Activated T-helper 1 cell treated with anti-CD3 and anti-CD28 coated beads, Interleukin-12 subunit alpha, Interleukin-12 subunit beta, Interleukin-2, Interleukin-4 antibody, amounts not matched to agents 30 ng/mL and 10 ng/mL and 1 ng/mL, durations not matched to agents 14 hours and 24 hours and 36 hours (primary cell): ENCODE measurements at places on chromosomes 7 and 10.

DNA sequence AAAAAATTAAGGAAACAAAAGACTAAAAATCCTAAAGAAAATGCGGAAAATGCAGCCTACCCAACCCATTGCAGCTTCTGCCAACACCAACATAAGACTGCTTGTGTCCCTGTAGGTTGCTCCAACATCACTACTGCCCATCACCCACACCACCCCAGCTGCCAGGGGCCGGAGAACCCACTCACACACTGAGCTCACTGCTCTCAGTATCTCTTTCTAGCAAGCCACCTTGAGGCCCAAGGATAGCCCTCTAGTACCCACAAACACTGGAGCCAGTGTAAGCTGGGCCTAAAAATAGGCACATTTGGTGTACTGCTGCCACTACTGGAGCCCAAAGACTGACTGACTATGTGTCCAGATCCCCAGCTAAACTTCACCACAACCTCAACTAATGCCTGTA is 67.3 kb downstream of the MEST start:
- DNase-seq: no peak
- H3K4me3 ChIP-seq: no peak overlapping the region
- no peaks in the 10 kb centered on the region for H3K27me3 ChIP-seq

- peaks cover 34% of the 10 kb centered on the region for H3K36me3 ChIP-seq
- no peak for DNase-seq
- no peak overlapping the region for H3K4me3 ChIP-seq
Measured at GRCh38 chr7:141649137-141649864, 52.7 kb downstream of the DENND11 start.

DNA sequence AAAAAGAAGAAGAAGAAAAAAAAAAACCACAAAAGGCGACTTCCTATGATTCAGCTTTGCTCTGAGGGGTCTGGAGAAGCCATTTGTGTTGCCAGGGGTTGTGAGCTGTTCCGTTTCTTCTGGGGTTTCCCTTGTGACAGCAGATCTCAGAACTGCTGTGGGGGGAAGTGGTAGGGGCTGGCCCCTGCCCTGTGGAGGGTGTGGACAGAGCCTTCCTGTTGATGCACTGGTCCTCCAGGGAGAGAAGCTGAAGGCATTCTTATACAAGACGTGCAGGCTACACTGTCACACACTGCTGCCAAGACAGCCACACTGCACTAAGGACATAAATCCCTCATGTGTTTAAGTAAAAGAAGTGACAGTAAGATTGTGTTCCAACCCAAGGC is 17.3 kb upstream of the CSGALNACT2 start:
- peak; percentile 82 for DNase-seq
- no peaks in the 10 kb centered on the region for H3K27me3 ChIP-seq
- H3K4me3 ChIP-seq: peak overlapping the region; percentile 54
- peak overlapping the region; percentile 90 for H3K27ac ChIP-seq

DNA sequence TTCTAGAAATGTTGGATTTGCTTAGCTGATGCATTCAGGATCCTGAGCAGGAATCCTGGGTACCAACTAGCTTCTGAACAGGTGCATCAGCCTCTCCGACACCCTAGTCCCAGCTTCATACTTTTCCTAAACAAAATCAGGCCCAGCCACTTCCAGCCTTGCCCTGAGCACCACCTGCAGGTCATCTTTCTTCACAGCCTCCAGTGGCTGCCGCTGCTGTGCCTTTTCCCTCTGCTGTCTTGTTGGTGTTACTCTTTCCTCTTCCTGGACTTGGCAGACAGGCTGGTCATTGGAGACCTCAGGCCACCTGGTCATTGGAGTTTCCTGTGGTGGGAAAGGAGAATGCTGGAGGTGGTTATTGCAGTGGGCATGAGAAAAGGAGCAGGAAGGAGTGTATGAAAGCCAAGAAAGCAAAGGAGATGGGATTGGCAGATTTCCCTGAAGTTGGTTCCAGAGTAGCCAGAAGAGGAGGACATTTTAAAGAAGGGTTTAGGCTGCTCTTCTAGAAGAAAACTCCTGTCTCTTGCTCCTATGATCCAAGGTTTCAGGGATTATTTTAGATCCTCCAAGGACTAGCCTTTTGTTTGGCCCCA is 48.2 kb upstream of the NFKB2 start:
- DNase-seq: no peak
- H3K27me3 ChIP-seq: no peaks in the 10 kb centered on the region
- no peaks in the 10 kb centered on the region for H3K4me1 ChIP-seq
- H3K4me3 ChIP-seq: no peak overlapping the region

- H3K4me1 ChIP-seq: peaks cover 8% of the 10 kb centered on the region
- H3K27ac ChIP-seq: no peak overlapping the region
- H3K27me3 ChIP-seq: peaks cover 8% of the 10 kb centered on the region
- H3K4me3 ChIP-seq: no peak overlapping the region
Measured at GRCh38 chr10:11125004-11125403, 107.3 kb downstream of the CELF2 start.

- no peaks in the 10 kb centered on the region for H3K36me3 ChIP-seq
- DNase-seq: no peak
- no peak overlapping the region for H3K27ac ChIP-seq
- H3K27me3 ChIP-seq: no peaks in the 10 kb centered on the region
- no peaks in the 10 kb centered on the region for H3K4me1 ChIP-seq
- H3K4me3 ChIP-seq: no peak overlapping the region
Measured at GRCh38 chr7:39075210-39075609, 97.5 kb downstream of the POU6F2 start.

DNA sequence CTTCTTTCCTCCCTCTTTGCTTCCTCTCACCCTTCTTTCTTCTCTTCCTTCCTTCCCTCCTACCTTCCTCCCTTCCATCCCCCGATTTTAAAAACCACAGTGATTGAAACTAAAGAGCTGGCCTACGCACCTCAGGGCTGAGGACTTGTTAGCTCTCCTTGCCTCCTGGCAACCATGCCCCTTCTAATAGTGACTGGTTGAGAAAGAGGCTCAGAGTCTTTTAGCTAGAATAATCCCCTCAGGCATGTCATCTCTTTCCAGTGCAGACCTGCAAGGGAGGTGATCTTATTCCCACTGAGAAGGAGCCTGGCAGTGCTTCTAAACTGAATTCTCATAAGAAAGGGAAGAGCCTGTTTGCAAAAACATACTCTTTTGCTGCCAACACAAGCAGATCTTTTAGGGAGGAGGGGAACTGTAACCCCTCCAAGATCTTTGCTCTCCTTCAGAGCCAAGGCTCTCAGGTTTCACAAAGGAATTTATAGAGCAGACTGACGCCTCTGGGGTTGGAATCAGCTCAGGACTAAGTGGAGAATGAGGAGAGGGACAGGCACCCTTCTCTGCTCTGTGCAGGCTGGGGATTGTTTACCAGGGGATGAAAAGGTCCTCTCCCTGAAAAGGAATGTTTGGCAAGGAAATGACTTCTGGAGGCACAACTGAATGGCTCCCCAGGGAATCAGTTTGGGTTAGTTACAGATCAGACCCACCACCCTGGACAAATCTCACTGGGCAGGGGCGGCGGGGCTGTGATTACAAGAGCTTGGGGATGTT is 9.4 kb upstream of the ANKRD1 start:
- no peaks in the 10 kb centered on the region for H3K36me3 ChIP-seq
- peaks cover 28% of the 10 kb centered on the region for H3K27me3 ChIP-seq
- H3K27ac ChIP-seq: peak overlapping the region; percentile 18
